ENCODE measurements at places on chromosomes 1 and 21.

GRCh38 chr1:39960431-39960958 is 5.5 kb downstream of the MFSD2A start:
- no peak for DNase-seq

- no peak for DNase-seq
Measured at GRCh38 chr1:43438953-43439581, 14.7 kb downstream of the HYI start.

DNA sequence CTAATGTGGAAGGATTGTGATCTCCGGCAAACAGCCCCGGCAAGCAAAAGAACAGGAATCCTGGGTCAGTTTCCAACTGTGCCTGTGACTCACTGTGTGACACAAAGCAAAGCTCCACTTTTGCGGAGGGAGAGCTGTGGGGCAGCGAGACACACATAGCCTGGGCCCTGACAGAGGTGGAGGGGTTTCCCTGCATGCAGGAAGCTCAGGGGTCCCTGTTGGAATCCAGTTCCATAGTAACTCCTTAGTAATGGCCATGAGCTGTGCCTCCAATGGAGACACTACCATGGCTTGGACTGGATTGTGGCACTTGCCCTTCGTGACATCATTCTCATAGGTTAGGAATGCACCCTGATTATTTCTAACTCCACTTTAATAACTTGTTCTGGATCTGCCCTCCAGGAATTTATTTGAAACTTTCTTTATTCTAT is 47.0 kb upstream of the ATF3 start:
- DNase-seq = peak; percentile 39

- DNase-seq = no peak
Measured at GRCh38 chr1:234405676-234406075, 32.4 kb downstream of the COA6 start.

DNA sequence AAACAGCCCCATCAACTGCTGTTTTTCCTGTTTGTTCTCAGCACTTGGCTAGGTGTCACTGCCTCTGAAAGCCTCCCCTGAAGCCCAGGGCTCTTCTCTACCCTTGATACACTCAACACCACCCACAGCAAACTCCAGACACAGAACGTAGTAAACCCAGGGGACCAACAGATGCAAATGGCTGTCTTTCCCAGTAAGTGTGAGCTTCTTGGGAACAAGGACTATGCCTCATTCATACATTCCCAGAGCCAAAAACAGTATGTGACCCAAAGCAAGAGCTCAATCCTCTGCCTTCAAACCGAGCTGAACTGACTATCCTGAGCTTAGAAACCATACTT is 4.4 kb downstream of the LBR start:
- DNase-seq = no peak

DNA sequence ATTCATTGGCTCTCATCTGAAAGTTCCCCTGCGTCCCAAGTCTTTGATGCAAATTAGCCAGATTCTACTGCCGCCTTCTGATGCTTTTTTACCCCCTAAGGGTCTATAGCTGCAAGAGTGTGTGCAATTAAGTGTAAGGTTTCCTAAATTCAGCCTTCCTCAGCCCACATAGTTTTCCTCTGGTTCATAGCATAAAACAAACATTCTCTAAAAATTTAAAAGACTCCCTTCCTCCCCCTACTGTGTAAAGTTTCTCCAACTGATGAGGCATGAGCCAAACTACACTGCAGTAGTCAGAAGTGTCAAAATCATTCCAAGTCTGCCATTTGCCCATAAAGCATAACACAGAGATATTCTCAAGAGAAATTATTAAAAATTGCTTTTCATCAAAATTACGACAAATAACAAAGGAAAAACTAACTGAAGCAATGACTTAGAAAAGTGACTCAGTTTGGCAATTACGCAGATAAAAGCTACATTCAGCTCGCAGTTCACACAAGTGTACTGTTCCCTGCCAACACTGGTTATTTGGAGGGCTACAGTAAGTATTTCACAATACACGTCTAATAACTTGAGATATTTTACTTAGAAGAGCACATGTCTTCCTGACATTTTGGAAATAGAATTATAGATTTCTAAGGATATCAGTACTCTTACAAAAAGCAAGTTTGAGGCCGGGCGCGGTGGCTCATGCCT is 15.4 kb downstream of the KCNH1 start:
- no peak for DNase-seq

- no peak for DNase-seq
Measured at GRCh38 chr1:184632415-184633175, 122.1 kb downstream of the EDEM3 start.

DNA sequence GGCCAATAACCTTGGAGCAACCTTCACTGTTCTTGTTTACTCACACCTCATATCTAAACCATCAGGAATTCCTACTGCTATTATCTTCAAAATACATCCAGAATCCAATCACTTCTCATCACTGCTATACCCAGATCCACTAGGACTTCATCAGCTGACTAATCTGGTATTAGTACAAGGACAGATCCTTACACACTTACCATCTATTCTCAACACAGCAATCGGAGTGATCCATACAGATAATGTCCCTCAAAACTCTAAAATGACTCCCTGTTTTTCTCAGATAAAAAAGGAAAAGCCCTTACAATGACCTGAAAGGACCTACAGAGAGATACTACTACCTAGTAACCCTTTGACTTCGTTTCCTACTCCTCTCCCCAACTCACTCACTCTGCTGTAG is 70.8 kb downstream of the ZNF644 start:
- DNase-seq = no peak

DNA sequence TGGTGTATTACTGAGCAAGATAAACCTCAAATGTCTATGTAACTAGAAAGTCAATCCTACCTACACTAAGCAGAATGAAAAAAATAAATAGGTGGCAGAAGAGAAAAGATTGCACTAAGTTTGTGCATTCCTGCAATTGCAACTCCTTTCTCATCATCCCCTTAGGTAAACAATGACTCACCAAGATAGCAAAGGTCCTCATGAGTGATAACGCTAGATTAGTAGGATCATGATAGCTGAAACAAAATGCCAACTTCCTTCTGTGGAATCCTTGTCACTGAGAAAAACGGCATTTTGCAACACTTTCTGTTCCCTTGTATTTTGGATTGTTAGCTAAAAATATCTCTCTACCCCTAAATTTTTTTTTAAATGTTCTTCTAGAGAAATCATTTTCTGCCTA is 20.0 kb upstream of the FCER1A start:
- no peak for DNase-seq

GRCh38 chr1:47709019-47709871 is 271.4 kb downstream of the FOXD2 start:
- DNase-seq = peak; percentile 8

GRCh38 chr1:9302745-9303524 is 10.2 kb downstream of the SPSB1 start:
- peak; percentile 75 for DNase-seq

- DNase-seq = no peak
Measured at GRCh38 chr1:61491497-61491896, 233.4 kb downstream of the TM2D1 start.

DNA sequence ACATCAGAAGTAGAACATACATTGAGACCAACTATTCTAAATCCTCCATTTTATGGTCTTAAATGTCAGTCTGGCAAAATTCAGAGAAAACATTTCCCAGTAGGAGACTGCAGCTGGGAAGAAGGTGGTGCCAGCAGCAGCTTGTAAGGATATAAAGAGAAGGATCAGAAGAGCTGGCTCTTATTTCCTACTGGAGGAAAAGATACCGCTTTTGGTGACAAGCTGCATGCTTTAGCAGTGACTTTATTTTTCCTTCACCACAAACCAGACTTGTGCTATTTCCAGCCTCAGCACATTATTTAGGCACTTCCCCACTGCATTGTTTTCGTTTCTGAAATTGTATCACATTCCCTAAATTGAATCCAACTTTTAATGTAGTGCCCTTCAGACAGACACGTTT is 28.4 kb downstream of the RNF11 start:
- DNase-seq = peak; percentile 17

- no peak for DNase-seq
Measured at GRCh38 chr1:184493987-184494388, 107.2 kb downstream of the C1orf21 start.

GRCh38 chr1:57192222-57192621 is 226.4 kb upstream of the C8B start:
- DNase-seq = no peak

DNA sequence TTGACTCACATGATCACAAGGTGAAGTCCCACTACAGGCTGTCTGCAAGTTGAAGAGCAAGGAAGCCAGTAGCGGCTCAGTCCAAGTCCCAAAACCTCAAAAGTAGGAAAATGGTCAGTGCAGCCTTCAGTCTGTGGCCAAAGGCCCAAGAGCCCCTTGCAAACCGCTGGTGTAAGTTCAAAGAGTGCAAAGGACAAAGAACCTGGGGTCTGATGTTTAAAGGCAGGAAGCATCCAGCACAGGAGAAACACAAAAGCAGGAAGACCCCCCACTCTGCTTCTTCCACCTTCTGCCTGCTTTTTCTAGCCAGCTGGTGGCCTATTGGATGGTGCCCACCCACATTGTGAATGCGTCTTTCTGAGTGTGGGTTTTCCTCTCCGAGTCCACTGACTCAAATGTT is 2222.6 kb downstream of the MRPL39 start:
- no peak for DNase-seq

GRCh38 chr1:23910553-23911246 is 2.5 kb downstream of the CNR2 start:
- DNase-seq = no peak

DNA sequence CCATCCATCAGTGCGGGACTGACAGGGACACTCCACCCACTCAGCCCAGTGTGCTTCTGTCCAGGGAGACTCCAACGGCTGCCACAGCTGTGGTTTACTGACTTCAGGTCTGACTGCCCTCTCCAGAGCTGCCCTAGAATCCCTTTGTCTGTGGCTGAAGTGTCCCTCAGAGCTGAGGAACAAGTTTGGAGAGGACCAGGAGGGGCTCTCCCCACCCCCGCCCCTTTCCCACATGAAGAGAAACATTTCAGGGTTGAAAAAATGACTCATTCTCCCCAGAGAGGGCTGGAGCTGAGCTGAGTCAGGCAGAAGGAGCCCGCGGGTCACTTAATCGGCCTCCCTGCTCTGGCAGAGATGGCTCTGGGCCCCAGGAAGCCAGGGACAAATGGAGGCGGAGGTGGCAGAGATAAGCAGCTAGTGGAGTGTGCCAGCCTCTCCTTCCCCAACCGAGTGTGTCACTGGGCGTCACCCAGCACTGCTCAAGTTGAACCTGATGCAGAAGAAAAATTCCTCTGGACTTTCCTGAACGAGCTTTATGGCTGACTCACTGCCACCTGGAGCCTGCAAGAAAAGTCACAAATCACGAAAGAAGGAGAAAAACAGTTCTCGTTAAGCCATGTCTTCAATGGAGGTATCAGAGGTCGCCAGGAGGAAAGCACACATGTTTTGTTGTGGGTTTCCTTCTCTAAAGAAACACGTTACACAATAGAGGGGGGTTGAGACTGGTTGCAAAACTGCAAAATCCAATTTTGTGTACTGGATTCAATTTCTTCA is 34.3 kb upstream of the ECE1 start:
- peak; percentile 87 for DNase-seq

DNA sequence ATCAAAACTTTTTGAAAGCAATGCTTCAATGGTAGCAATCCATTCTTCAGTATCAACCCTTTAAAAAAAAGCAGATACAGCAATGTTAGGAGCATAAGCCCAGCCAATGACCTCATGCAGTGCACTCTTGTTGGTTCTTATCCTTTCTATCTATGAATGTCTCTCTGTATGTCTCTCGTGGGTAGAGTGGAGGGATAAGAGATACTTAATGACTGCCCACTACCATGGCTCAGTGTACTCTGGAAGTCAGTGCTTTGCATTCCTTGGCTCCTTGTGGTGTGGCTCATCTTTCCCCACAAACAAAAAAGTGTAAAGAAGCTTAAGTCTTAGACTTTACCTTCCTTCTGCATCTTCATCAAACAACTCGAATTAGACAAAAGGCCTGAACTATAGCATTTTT is 50.3 kb downstream of the PCSK9 start:
- DNase-seq = no peak

DNA sequence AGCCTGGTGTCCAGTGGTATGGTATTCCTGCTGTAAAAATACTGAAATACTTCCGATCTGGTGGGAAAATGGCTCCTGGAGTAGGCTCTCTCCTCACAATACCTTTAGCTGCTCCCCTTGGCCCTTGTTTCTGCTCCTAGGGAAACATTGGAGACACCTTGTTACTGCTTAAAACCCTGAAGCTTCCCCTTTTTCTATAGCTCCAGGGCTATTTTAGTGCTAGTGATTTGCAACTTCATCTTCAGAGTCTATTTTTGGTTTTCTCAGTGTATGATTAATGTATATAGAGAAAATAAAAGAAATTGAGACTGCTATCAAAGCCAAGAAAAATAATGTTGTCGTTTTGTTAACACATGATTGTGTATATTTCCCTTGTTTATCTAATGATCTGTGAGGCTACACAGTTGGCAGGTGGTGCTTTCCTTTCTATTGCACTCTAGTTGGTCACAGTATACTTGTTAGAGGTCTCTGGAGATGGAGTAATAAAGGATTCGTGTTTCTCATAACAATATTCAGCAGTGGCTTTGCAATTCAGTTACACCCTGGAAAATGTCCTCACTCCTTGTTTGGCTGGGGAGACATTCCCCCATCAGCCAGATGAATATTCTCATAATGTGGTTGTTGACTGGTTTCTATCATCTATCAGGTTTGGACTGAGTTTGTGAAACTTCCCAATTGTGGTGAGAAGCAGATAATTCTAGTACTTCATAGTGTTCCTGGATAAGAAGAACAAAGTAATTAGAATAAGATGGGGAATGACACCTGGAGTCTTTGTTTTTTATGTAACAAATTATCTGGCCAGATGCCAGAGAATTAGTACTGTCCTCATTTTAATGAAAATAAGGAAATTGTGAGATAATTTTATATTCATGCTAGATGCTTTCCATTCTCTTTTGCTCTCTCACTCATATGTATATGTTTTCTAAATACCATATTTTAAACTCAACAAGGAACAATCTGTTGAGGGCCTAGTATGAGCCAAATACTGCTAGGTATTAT is 44.8 kb upstream of the CACYBP start:
- DNase-seq = no peak

DNA sequence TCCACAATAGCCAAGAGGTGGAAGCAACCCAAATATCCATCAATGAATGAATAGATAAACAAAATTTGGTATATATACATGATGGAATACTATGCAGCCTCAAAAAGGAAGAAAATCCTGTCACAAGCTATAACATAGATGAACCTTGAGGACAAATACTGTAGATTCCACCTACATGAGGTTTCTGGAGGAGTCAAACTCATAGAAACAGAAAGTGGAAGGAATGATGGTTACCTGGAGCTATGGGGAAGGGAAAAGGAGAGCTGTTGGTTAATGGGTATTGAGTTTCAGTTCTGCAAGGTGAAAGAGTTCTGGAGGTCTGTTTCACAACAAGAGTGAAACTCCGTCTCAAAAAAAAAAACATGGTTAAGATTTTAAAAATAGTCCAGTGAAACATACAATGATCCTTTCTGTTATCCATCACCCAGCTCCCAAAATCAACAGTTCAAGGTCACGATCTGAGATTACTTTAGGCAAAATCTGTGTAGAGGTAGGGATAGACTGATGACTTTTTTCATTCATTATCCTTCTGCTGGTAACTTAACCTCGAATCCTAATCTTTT is 80.8 kb upstream of the HNRNPU start:
- no peak for DNase-seq

DNA sequence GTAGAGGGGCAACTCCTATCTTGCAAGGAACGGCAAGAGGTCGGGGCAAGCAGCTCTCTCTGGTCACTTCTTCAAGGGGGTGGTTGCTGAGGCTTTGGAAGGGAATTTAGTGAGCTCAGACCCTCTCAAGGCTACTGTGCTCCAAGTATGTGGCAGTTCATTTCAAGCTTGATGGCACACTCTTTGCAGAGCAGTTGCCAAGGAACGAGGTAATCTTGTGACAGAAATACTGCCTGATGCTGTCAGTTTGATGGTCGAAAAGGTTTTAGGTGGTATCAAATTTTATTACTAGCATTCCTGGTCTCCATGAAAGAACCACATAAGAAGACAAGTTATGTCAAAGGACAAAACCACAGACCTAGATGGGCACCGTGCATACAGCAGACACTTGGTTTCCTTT is 13.1 kb downstream of the CFAP298 start:
- no peak for DNase-seq
